ENCODE measurements at places on chromosomes 13 and 19.

DNA sequence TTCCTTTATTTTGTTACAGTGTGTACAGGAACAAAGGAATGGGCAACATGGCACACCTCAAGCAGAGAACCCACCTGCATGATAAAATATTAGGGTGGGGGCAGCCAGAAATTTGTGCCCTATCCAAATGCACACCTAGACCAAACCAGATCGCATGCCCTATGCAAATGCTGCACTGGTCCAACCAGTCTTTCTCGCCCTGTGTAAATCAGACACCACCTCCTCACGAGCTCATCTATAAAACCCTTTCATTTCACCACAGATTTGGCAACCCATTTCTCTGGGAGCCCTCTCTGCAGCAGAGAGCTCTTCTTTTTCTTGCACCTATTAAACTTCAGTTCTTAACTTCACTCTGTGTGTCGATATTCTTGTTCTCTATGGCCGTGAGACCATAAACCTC is 1559.2 kb downstream of the SLITRK1 start:
- DNase-seq: no peak

DNA sequence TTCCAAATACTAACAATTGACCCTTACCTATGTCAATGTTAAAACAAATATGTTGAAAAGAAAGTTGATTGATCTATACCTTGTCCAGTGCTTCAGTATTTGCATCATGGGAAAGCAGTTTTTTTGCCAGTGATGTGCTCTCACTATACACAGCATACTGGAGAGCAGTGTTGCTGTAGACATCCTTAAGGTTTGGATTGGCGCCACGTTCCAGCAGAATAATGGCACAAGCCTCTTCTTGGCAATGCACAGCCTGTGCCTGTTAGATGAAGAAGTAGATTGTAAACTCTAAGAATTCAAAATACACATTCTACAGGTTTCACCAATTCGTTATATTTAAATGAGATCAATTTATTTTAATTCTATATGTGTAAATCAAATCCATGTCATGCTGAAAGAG is 43.9 kb upstream of the C1QTNF9B start:
- DNase-seq: no peak

DNA sequence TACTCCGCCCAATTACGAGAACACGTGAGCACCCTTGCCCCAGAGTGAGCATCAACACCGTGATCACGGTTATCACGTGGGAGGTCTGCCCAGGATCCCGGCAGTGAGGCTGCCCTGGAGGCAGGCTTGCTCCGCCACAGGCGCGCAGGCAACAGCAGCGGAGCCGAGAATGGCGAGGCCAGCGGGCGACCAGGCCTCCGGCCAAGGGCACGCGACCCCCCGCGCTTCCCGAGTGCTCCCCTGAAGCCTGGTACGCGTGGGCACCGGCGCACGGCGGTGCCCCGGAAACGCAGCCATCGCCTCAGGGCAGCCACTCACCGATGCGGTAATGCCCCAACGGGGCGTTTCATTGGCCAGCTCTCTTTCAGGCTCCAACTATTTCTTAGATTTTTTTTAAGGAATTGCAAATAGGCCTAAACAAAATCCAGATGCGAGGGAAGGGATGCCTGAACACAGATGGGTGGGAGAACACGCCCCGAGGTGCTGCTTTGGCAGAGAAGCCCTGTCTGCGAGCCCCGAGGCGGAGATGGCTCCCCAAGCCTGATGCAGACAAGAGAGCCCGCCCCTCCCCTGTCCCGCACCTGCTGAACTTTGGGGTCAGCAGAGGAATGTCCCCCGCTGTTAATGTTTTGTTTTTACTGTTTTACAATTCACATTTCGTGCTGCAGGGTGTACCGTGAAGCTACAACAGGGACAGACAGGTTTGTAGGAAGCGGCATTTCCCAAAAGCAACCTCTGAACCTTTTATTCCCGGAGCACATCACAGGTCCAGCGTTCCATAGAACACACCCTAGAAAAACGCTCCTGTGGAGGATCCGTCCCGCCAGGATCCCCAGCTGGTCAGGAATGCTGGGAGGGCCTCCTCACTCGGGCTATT is 132.7 kb downstream of the ZDHHC20 start:
- DNase-seq: no peak

DNA sequence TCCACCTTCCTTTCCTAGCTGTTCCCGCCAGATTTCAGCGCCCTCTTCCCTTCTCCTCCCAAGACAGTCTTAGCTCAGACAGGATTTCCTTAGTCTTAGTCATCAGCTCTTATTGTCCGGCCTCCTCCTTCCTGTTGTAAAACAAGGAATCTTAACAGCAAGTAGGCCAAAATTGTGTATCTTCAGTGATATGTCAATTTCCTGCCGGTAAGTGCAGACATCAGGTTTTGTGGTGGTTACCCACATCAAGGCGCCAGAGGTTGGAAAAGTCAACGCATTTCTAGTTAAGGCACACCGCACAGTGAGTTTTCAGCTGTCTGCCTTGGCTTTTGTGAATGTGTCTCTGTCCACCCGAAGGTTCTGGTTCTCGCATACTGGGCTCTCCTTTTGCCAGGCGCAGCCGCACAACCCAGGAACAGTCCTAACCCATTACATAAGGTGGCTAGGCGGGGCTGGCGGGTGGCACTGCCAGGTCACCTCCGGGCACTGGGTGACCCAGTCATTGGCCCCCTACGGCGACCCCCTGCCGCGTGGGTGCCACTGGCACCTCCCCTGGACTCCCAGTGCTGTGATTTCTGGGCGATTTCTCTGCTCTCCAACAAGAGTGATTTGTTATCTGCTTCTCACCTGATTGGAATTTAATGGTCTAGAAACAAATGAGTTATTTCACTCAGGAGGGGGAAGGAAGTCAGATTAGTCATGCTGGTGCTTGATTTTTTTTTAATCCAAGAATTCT is 12.9 kb downstream of the COL4A2 start:
- DNase-seq: no peak

- no peak for DNase-seq
These were observed 39.5 kb downstream of the PCCA start for GRCh38 chr13:100128373-100128772.

GRCh38 chr13:26112843-26113242 is 61.0 kb upstream of the SHISA2 start:
- DNase-seq: no peak

DNA sequence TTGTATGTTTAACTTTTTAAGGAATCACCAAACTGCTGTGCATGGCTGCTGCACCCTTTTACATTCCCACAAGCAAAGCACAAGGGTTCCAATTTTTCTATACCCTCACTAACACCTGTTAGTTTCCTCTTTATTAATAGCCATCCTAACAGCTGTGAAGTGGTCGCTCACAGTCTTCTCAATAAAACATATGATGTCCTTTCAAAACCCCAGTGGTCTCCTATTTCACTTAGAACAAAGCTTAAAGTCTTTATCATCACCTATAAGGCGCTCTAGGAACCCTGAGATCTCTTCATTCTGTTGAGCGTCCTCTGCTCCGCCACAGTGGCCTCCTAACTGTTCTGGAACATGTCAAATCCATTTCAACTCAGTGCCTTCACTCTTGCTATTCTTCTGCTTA is 400.5 kb downstream of the KLF12 start:
- DNase-seq: no peak

DNA sequence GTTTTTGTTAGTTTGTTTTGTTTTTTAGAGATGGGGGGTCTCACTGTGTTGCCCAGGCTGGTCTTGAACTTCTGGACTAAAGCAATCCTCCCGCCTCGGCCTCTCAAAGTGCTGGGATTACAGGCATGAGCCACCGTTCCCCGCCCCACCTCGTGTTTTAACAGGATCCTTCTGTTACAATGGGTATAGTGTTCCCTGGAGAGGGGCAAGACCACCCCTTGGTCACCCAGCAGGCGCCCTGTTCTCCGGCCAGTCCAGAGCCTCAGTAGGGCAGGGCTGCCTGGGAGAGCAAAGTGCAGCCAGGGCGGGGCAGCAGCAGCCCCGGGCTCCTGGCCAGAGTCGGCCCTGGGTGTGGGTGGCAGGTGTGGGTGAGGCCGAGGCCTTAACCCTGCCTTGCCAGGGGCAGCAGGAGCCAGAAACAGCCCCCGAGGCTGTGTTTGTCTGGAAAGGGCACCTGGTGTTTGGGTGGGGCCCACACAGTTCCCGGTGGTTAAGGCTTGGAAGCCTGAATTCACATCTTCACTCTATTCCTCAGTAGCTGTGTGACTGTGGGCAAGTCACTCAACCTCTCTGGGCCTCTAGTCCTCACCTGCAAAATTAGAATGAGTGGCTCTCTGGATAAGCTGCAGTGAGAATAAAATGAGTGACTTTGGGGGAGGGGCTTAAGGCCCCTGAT is 7.2 kb downstream of the VASP start:
- DNase-seq: no peak

GRCh38 chr13:27712421-27712820 is 79.9 kb upstream of the GSX1 start:
- no peak for DNase-seq

GRCh38 chr19:7888145-7888825 is at the start of gene LRRC8E:
LRRC8E (plus strand) TSS chr19:7888510; CDS start chr19:7895604, 7,094 bp downstream.
- no peak for DNase-seq

- no peak for DNase-seq
These were observed 5.3 kb downstream of the PODNL1 start for GRCh38 chr19:13932911-13933393.

- no peak for DNase-seq
These were observed 9.2 kb upstream of the EDDM13 start for GRCh38 chr19:56263319-56263718.

DNA sequence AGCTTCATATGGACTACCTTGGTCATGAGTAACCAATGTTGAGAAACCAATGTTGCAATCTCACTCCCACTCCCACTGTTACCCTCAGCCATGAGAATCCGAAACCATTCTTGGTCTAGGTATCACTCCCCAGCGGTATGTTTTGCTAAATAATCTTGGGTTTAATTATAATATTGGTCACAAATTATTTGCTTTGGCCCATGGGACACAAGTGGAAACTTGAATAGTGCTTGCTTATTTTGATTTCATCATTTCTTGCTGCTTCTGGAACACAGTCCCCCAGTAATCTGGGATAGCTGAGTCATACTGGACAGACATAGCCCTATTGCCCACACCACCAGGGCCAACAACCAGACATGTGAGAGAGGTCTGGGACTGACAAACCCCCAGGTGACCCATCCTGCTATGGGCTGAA is 171.6 kb upstream of the IPO5 start:
- DNase-seq: no peak

DNA sequence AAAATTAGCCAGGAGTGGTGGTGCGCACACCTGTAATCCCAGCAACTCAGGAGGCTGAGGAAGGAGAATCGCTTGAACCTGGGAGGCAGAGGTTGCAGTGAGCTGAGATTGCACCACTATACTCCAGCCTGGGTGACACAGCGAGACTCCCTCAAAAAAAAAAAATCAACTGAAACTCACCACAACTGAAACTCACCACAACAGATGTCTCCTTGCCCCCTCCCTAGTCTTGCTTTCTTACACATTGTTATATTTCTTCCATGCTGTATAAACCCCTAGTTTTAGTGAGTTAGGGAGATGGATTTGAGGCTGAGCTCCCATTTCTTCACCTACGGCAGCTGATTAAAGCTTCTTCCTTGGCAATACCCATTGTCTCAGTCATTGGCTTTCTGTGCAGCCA is 3.3 kb downstream of the ZIM3 start:
- DNase-seq: no peak

DNA sequence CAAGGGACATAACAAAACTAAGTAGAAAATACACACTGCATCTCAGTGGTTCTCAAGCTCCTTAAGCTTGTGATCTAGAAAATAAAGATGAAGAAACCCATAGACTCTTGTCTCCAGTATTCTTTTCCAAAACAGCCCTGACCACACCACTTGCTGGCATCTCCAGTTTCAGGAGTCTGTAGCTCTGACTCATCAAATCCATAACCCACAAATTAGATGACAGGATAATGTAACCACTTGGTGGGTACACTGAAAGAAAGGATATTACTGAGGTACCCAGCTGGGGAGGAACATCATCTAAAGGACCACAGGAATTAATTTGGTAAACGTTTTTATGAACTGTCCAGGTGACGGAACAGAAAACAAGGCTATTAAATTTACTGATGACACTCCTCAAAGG is 214.7 kb downstream of the VWA8 start:
- no peak for DNase-seq

DNA sequence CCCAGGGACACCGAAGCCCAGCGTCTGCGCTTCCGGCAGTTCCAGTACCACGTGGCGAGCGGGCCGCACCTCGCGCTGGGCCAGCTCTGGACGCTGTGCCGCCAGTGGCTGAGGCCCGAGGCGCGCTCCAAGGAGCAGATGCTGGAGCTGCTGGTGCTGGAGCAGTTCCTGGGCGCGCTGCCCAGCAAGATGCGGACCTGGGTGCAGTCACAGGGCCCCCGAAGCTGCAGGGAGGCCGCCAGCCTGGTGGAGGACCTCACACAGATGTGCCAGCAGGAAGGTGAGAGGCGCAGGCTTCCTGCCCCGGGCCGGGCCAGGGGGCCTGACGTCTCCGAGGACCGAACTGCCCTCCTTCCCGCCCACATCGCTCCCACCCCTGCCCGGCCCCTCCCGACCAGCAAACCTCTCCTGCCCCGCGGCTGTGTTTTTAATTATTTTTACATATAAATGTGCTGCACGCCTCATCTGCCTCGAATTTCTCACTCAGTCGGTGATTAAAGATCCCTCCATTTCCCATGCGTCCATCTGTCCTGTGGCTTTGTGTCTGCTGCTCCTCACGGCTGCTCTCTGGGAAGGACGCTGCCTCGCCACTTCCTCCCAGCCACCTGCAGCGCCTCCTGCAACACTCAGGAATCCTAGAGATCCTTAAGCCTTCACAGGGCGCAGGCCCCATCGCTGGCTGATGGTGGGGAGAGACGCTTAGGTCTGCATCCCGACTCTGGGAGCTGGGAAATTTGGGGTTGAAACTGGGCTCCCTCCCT is 4.3 kb downstream of the ZSCAN1 start:
- DNase-seq: no peak

Data from esophagus squamous epithelium (tissue), 5 donors.